ENCODE measurements at places on chromosomes 2 and 18.

GRCh38 chr2:168181825-168182224 lies 65.6 kb downstream of the STK39 start:
- DNase-seq, result no peak

GRCh38 chr2:209671020-209671680 lies 100.5 kb upstream of the UNC80 start:
- no peak for DNase-seq

- DNase-seq, result no peak
Measured at GRCh38 chr2:99104006-99104405, 37.5 kb upstream of the C2orf15 start.

DNA sequence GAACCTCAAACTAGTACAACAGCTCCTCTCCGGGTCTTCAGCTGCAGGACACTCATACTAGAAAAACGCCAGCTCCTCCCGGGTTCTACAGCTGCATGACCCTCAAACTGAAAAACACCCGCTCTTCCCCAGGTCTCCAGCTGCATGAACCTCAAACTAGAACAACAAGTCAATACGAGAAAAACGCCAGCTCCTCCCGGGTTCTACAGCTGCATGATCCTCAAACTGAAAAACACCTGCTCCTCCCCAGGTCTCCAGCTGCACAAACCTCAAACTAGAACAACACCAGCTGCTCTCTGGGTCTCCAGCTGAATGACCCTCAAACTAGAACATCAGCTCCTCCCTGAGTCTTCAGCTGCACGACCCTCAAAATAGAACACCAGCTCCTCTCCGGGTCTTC lies 315.0 kb upstream of the TFPI start:
- no peak for DNase-seq

DNA sequence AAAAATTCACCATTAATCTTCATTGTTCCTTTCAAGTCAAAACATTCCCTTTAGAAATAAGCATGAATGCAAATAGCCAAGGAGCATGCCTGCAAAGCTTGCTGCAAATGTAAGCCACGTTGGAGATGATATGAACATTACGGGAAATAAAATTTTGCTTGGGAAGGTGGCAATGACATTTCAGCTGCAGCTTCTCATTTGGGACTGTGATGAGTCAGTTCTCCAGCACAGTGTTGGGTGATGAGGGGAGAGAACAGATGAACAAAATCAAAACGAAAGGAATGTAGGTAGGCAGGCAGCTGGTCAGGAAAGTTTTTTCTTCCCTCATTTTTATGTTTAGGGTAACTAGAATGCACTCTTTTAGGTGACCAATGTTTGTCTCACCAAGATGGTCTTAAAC lies 65.3 kb upstream of the CHRNA1 start:
- DNase-seq, result no peak

- no peak for DNase-seq
Measured at GRCh38 chr2:211944572-211944971, 594.0 kb downstream of the ERBB4 start.

- DNase-seq, result no peak
Measured at GRCh38 chr2:208129744-208130711, at the start of gene CRYGC. Gene CRYGC, minus strand, starts transcription at chr2:208129828. Its CDS starts 36 bp downstream, at chr2:208129792.

DNA sequence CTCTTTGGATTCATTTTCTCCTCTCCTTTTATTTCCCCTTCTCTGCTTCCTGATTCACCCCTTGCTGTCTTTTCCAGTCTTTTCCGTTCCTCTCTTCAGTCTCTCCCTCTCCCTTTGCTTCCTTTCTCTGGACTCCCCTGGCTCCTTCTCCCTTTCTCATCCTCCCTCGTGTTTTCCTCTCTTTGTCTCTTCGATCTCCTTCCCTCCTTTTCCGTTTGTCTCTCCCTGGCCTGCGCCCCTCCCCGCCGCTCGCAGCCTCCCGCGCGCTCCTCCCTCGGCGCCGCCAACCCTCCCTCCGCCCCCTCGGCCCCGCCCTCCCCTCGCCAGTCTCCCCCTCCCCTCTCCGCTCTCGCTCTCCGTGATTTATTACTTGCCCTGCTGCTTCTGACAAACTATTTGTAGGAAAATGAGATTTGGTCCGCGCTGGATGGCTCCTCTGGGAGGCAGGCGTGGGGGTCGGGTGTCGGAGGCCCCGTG lies 46.0 kb upstream of the PAX8 start:
- DNase-seq, result peak; percentile 52

DNA sequence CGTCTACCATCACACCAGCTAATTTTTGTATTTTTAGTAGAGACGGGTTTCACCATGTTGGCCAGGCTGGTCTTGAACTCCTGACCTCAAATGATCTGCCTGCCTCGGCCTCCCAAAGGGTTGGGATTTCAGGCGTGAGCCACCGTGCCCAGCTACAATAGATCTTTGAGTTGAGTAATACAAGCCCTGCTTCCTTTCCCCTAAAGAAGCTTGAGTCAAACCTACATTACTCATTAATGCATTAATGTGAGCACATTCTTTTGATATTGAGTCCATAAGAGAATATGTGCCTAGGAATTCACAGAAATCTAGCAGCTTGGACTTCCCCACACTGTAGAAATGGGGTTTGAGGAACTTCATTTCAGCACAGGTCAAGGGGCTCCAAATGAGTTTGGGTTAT lies 39.6 kb downstream of the PSMG2 start:
- no peak for DNase-seq
